Activated CD4-positive, alpha-beta T cell treated with anti-CD3 and anti-CD28 coated beads for 36 hours (primary cell): ENCODE measurements at places on chromosomes 2 and 18. TPM values are rescaled to one million over a fixed set of nuclear protein-coding genes. Genes with fewer than 3 reads are reported as not detected.
A peak's percentile ranks its signal among the peaks of the same experiment; 100 is the strongest.

Gene GDF7
- total RNA-seq, result 0.02 TPM

Gene CFAP65
- total RNA-seq, result not detected

Gene KCNG2
- total RNA-seq, result not detected

DNA sequence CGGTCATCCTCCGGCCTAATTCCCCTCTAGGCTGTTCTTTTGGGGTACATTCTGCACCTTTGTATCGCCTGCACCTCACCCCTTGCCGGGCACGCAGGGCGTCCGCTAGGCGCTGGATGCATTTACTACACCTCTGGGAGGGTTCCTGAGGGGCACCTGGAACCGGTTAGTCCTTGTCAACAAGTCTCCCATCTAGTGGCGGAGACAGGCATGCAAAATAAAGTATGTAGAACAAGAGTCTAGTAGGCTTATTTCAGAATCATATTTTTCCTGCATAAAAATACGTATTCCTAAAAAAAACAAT lies 705 bp upstream of the TEX261 start:
- DNase-seq, result peak; percentile 73

Gene LYPD6
- total RNA-seq, result not detected

DNA sequence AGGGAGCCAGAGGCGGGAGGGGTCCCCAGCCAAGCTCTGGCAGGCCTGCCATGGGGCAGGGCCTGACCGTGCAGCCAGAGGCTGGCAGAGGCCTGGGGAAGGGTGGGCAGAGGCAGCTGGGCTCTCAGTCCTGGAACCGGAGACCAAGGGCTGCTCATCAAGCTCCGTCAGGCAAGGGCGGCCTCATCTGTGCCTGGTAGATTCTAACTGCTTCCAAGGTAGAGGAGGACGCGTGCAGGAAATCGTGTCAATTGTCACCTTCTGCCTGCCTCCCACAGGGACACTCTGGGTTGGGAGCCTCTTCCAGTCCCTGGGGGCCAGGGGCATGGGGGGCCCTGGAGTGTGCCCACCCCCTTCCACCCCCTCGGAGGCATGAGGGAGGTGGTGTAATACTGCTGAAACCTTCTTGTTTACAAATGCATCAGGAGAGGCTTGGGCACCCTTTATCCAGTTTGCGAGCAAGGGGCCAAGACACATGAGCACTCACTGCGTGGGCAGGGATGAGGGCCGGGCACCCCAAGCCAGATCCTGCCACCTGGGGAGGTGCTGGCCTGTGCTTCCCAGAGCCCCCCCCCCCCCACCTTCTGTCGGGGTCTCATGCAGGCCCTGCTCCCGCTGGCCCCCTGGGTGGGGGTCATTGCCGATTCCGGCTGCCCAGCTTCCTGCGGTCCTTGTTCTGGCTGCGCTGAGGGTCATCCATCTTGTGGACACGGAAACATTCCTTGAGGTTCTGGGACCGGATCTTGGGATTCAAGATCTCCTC lies 9.0 kb downstream of the SNORC start:
- DNase-seq, result no peak

Gene NDUFB3
- total RNA-seq, result 150 TPM

DNA sequence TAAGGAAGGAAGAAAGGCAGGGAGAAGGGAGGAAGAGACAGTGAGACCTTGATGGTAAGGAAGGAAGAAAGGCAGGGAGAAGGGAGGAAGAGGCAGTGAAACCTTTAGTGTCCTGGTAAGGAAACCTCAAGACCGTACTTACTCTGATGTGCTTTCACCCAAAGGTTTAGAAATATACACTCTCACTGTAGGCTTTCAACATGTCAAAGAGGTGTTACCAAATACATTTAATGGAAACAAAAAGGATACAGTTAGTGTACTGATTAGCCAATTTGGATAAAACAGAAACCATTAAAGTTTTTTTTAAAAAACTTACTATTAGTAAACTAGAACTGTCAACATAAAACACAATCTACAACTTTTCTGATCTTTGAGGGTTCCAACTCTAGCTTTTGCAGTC lies 7.1 kb downstream of the FBXO15 start:
- DNase-seq, result no peak

GRCh38 chr2:1642993-1643619 lies 101.2 kb downstream of the PXDN start:
- DNase-seq, result no peak

GRCh38 chr2:1856922-1857321 lies 112.6 kb upstream of the PXDN start:
- no peak for DNase-seq

DNA sequence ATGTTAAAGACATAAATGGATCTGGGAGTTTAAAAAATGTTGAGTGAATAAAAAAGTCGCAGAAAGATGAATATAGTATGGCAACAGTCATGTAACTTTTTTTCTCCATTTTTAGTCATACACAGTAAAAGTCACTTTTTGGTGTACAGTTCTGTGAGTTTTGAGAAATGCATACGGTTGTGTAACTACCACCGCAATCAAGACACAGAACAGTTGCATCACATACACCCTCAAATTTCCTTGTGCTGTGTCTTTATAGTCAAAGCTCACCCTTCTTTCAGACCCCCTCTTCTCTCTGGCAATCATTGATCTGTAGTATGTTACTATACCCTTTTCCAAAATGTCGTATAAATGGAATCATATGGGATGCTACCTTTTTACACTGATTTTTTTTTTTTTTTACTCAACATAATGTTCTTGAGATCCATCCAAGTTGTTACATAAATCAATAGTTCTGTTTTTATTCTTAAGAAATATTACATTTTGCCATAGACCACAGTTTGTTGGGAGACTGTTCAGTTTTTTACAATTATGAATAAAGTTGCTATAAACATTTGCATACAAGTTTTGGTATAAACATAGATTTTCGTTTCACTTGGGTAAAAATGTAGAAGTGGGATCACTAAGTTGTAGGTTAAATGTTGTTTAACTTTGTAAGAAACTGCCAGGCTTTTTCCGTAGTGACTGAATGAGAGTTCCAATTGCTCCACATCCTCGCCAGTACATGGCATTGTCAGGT lies 35.4 kb upstream of the AGFG1 start:
- DNase-seq, result no peak

DNA sequence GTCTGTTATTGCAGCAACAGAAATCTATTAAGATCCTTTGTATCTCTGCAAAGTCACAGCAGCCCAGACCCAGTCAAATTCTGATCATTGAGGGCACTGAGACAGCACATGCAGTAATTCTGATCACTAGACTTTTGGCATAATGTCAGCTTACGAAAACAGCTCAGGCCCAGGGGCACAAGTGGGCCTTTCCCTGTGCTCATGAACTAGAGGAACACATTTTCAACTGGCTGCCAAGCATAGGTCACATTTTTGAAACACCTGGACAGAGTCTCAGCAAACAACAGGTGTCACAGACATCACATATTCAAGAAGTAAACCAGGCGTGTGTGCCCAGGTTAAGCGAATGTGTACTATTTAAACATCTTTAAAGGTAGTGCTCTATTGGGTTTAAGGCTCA lies 13.7 kb downstream of the DOCK10 start:
- no peak for DNase-seq

Gene GAL3ST2
- 1.0 TPM for total RNA-seq

DNA sequence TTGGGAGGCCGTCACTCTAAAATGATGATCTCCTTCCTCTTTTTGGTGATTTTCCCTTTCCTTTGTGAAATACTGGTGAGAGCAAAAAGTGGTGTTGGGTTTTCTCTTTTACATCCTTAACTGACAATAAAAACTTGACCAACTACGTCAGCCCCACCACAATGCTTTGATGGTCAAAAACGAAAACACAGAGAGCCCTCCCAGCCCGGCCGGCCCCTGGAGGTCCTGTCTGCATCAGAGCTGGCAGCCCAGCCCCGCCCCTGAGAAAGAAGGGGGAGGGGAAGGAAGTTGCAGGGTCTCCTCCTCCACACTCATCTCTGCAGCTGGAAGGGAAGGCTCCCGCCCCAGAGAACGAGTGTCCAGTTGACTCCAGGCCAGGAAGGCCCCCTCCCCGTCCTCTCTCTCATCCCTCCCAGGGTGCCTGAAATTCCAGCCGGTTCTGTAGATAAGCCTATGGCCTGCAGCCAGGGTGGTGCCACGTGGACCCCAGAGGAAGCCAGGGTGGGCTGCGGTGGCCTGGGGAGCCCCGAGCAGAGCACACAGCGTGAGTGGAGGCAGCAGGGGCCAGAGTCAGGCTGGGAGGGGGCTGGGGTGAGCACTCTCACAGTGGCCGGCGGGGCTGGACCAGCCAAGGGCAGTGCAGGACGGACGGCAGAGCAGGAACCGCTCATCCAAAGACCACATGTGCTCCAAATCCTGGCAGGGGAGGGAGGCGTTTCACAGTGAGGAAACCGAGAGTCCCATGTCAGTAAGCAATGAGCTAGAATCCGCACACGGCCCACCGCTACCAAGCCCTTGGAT lies 19.8 kb downstream of the BIN1 start:
- DNase-seq, result no peak

GRCh38 chr2:216596980-216597509 lies 36.2 kb upstream of the IGFBP2 start:
- DNase-seq, result no peak

GRCh38 chr2:37851428-37851827 lies 73.7 kb upstream of the RMDN2 start:
- no peak for DNase-seq

DNA sequence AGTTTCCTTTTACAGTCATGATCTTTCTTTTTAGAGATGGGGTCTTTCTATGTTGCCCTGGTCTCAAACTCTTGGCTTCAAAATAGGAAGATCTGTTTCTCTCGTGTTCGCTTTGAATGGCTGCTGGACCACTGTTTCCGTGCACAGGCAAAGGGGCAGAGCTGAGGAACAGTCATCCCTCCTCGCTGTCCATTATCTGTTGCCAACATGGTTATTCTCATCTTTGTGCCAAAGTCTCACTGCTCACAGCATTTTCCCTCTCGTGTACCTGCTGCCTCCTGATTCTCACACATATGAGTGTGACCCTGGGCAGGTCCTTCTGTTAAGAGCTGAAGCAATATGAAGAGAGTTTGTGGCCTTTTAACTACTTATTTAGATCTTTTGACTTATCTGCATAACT lies 28.0 kb upstream of the CCNYL1 start:
- no peak for DNase-seq

GRCh38 chr2:177545981-177546585 lies 153.5 kb downstream of the AGPS start:
- DNase-seq, result no peak

GRCh38 chr18:10033016-10033399 lies 119.2 kb downstream of the VAPA start:
- no peak for DNase-seq

DNA sequence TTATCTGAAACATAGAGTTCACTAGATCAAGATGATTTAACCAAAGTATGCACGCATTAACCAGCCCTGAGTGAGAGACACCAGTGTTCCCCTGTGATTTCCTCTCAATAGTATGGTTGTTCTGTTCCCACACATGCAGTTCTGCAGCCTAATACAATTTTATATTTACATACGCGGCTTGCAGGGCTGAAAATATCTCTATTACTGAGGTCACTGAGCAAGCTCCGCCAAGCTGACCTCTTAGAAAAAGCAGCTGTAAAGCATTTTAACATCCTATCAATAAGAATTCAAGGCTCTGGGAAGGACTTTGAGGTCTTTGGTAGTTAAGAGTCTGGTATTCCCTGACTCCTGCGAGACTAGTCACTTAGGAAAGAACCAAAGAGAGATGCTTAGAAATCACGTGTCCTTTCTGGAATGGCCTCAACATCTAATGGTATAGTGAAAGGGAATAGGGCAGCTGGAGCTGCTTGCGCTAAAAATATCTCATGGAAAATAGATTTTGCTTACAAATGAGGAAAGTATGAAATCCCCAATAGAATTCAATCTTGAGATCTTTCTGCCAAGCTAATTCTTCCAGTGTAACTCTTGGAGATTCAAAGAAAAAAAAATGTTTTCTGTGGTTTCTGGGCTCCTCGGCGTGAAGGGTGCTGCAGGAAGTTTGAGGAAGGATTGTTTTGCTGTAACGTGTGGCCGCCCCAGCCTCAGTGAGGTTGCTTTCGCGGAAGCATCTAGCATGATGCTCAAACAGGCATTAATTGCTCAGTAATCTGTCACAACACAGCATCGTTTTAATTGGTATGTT lies 59.2 kb downstream of the DOCK10 start:
- peak; percentile 55 for DNase-seq

- DNase-seq, result no peak
These were observed 160.4 kb downstream of the AGAP1 start for GRCh38 chr2:235654103-235654813.

GRCh38 chr18:2948038-2948437 lies 64.9 kb downstream of the LPIN2 start:
- DNase-seq, result no peak

DNA sequence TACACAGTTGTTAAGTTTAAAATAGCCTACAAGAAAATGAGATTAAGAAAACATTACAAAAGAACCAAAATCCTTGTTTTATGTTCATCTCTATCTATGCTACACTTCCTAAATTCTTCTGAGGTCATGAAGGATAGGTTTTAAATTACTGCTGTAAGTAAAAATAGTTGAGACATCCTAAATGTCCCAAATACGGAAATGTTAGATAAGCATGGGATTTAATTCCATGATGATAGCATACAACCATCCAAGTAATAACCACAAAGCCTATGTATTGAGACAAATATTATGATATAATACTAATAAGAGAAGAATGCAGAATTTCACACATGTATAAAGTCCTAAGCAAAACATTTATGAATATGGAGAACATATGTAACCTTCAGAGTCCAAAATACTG lies 34.1 kb downstream of the PIEZO2 start:
- no peak for DNase-seq

DNA sequence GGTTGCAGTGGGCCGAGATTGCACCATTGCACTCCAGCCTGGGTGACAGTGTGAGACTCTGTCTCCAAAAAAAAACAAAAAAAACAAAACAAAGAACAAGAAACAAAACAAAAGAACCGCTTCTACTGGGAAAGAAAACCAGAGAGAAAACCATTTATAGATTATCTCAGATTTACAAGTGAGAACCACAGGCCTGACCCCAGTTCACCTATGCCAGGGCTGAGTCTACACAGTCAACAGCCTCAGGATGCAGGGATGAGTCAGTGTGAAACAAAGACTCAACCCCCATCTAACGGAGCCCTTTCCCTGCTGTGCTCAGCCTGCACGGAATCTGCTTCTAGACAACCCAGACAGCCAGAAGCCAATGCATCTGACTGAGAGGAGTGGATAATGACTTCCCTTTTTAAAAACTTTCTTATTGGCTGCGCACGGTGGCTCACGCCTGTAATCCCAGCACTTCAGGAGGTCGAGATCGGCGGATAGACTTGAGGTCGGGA lies 25.5 kb upstream of the YWHAQ start:
- DNase-seq, result peak; percentile 86

DNA sequence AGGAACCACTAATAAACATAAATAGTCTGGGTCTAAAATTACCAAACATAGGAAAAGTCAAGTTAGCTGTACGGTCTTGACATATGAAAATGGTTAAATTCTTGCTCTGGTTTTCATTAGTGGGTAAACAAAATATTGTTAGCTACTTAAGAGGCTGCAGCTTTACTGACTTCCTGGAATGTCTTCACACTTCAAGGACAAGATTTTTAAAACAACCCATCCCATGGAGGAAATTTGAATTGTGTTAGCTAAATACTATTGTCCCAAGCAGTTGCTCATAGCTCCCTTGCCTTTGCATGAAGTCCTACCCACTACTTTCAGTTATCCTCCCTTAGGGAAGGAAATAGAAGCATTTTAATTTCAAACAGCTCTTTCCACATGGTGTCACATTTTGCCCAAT lies 128.5 kb downstream of the EPHA4 start:
- DNase-seq, result no peak
